ENCODE measurements at places on chromosomes 16 and 17.

GRCh38 chr17:45228763-45229539 lies 7.3 kb downstream of the FMNL1 start:
- peak; percentile 89 for DNase-seq

DNA sequence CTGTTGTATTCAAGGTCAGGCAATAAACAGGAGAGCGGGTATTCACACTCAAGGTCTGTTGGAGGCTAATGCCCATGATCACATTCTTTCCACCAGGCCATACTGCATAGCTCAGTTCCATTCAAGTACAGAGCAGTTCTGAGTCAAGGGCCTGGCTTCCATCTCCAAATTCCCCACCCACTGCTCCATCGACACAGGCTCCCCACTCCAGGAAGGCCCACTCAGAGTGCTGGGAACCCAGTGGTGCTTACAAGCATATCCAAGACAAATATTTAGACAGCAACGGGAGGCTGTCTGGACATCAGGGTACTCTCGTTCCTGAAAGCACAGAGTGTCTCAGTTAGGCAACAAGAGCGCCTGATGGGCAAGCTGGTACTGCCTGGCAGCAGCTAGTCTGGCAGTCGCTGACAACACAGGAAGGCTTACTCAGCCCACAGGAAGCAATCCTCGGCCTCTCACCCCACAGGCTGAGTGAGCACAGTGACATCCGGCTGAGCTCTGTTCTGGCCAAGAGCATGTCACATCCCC lies 40.9 kb downstream of the RFFL start:
- DNase-seq, result peak; percentile 46

- DNase-seq, result no peak
These were observed 184.4 kb downstream of the AATF start for GRCh38 chr17:37133136-37133535.

DNA sequence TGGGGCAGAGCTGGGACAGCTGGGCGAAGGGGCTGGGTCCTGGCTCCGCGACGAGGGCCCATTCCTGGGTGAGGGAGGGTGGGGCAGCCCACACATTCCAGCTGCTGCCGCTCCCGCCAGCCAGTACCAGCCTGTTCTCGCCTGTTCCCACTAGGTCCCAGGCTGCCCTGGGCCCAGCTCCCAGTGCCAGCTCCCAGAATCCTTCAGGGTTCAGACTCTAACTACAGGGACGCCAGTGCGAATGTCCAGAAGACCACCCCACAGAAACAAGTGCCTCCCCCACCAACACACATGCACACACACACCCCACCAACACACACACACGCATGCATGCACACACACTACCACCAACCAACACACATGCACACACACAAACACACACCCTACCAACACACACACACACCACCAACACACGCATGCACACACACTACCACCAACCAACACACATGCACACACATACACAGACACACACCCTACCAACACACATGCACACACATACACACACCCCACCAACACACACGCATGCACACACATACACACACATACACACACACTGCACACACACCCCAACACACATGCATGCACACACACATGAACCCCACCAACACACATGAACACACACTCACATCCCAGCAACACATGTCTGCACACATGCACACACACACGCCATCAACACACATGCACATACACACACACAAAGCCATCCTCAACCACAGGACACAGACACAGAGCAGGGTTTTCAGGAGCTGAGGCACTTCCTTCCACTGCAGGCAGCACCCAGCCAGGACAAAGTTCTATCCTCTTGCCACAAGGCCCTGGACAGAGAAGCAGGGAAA lies 27.5 kb upstream of the KRT17 start:
- no peak for DNase-seq

GRCh38 chr16:28062847-28063521 lies 530 bp downstream of the GSG1L start:
- DNase-seq, result peak; percentile 52

DNA sequence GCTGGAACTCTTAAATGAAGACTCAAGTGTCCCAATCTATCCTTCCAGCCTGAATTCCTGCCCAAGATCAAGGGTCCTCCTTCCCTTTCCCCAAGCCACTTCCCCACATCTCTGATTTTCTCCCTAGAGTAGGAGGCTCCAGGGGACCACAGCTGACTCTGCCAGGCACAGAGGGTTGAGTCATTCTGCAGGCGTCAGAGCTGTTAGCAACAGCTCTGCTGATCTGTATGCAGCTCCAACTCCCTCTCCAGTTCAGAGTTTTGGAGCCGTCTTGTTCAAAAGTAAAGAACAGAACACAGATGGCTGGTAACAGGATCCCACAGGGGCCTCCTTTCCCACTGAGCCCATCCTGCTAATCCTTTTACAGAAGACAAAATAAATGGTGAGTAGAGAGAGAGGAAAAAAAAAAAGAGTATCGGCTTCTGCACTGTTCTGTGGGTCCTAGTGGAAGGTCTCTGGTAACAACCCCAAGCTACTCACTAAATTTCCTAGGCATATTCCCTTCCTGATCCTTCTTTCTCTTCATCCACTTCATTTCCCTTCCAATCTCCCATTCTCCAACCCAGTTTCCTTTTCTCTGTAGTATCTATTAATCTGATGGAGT lies 13.4 kb upstream of the TAOK1 start:
- DNase-seq, result no peak

DNA sequence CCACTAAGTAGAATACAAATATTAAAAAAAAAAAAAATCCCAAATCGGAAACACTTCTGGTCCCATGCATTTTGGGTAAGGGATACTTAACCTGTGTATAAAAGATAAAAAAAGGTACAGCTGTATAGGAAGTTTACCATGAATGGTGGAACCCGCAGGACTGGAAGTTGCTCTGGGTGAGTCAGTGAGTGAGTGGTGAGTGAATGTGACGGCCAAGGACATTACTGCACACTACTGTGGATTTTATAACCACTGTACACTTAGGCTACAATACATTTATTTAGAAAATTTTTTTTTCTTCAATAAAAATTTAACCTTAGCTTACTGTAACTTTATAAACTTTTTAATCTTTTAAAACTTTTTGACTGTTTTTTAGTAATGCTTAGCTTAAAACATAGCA lies 71.3 kb upstream of the BCAR1 start:
- no peak for DNase-seq

DNA sequence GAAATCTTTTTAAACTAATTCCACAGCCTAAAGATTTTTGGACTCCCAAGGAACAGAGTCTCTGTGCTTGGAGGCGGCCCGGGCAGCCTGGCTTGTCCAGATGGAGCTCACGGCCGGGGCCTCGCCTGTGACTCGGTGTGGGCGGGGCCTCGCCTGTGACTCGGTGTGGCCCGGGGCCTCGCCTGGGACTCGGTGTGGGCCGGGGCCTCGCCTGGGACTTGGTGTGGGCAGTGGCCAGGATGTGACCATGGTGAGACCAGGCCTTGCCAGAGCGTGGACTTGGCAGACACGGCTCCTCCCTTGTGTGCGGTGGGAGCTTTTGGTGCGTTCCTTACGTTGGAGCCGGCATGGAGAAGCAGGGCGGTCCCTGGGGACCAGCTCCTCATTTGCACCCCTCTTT lies 92.3 kb downstream of the METRNL start:
- DNase-seq, result no peak

GRCh38 chr16:78624366-78624765 lies 524.9 kb downstream of the WWOX start:
- no peak for DNase-seq

DNA sequence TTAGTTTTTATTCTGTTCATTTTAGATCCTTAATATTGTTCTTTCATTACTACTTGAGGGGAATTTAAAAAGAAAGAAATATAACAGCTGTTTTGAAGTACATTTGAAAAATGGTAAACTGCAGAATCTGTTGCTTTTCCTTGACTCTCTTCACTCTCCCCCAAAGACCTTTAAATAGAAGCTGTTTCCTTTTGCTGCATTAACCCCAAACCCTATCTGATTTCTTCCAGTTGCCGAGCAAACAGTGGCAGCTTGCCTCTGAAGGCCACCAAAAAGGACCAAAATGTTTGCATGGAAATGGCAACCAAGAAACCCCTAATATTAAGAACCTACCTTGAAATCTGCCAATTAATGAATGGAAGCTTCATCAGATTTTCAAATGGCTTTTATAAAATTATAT lies 37.1 kb downstream of the PRKCA start:
- no peak for DNase-seq

DNA sequence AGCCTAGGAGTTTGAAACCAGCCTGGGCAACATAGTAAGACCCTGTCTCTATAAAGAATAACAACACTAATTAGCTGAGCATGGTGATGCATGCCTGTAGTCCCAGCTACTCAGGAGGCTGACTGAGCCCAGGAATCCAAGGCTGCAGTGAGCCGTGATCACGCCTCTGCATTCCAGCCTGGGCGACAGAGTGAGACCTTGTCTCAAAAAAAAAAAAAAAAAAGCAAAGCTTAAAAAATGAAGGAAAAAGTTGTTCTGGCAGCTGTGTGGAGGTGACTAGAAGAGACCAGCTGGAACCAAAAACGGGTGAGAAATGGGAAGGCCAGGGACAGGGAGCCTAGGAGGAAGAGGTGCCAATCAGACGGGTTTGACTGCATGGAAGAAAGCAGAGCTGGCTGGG lies 4.2 kb downstream of the BCL7C start:
- DNase-seq, result no peak

- no peak for DNase-seq
These were observed 78.9 kb upstream of the GNG13 start for GRCh38 chr16:879461-879861.

GRCh38 chr16:86653285-86654006 lies 75.1 kb downstream of the FOXL1 start:
- no peak for DNase-seq

- DNase-seq, result no peak
These were observed 106.6 kb downstream of the N4BP1 start for GRCh38 chr16:48503336-48503735.

- DNase-seq, result no peak
These were observed 1.3 kb upstream of the ST3GAL2 start for GRCh38 chr16:70440009-70440692.

DNA sequence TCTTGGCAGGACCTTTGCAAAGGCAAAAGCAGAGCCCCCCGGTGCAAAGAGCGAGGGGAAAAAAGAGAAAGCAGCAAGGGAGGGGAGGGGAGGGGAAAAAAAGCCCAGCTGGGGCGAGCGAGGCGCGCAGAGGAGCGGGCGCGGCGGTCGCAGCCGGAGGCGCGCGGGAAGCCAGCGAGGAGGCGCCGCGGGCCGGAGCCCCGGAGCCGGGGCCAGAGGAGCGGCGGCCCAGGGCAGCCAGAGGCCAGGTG lies 129 bp downstream of the IRX5 start:
- DNase-seq, result no peak

- DNase-seq, result peak; percentile 68
These were observed 48.4 kb upstream of the SKAP1 start for GRCh38 chr17:48478224-48479013.

DNA sequence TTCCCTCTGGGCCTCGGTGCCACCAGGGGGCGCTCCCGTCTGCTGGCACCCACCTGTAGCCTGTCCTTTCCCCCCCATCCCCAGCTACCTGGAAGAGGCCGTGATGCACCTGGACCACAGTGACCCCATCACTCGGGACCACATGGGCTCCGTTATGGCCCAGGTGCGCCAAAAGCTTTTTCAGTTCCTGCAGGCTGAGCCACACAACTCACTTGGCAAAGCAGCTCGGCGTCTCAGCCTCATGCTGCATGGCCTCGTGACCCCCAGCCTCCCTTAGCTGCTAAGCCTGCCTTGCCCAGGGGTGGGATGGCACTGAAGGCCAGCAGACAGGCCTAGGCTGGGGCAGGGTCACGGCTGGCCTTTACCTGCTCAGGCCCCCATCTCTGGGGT lies 818 bp upstream of the NRN1L start:
- peak; percentile 91 for DNase-seq

DNA sequence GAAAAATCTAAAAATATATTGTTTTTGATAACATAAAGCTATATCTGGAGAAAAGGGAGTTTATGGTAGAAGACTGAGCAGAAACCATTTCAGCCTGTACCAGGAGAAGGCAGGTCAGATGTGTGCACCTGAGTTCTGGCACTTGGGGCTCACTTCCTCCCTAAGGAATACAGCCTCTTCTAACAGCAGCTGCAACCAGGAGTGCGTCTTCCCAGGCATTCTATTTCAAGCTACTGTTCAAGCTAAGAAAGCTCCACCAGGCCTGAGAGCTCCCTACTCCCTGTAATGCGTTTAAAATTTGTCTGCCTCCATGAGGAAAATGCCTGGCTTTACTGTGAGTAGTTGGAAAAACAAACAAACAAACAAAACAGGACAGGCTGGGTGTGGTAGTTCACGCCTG lies 96.1 kb downstream of the ZNF778 start:
- DNase-seq, result no peak

GRCh38 chr17:3729881-3730280 lies 6.2 kb downstream of the HASPIN start:
- DNase-seq, result no peak

GRCh38 chr17:5592382-5592781 lies 8.1 kb upstream of the NLRP1 start:
- DNase-seq, result peak; percentile 48

GRCh38 chr17:45090711-45091110 lies 29.6 kb downstream of the NMT1 start:
- DNase-seq, result no peak

DNA sequence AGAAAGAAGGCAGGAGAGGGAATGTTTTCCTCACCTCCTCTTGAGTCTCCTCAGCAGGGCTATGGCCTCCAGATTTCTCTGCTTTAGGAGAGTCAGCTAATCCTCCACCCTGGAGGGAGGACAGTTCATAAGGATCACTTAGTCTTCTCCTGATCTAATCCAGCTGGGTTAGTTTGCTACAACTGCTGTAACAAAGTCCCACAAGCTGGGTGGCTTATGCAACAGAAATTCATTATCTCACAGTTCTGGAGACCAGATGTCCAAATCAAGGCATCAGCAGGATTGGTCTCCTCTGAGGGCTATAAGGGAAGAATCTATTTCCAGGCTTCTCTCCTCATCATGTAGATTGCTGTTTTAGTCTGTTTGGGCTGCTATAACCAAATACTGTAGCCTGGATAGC lies 40.6 kb upstream of the XYLT1 start:
- no peak for DNase-seq

DNA sequence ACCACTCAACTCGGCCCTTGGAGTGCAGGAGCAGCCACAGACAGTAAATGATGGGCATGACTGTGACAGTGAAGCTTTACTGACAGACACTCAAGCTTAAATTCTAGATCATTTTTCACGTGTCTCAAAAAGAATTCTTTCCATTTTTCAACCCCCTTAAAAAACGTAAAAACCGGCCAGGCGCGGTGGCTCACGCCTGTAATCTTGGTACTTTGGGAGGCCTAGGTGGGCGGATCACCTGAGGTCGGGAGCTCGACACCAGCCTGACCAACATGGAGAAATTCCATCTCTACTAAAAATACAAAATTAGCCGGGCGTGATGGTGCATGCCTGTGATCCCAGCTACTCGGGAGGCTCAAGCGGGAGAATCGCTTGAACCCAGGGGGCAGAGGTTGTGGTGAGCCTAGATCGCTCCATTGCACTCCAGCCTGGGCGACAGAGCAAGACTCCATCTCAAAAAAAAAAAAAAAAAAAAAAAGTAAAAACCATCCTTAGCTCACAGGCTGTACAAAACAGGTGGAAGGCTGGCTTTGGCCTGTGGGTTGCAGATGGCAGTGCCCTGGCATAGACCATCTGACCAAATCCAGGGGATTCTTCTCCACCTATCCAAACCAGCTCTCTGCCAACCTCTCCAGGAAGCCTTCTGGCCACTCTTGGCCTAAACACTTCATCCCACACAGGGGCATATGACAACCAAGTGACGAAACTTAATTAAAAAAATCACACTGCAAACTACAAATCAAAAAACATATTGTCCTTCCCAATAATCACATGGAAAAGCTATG lies 18.3 kb downstream of the TBC1D16 start:
- no peak for DNase-seq

- no peak for DNase-seq
These were observed 85.2 kb downstream of the SPAG9 start for GRCh38 chr17:51035431-51035830.

- peak; percentile 42 for DNase-seq
These were observed 735 bp downstream of the LSM12 start for GRCh38 chr17:44065668-44066203.

Measured in GM13977 (cell line).